ENCODE measurements at places on chromosomes 2 and 18.

- DNase-seq = no peak
Observed at GRCh38 chr18:9092665-9093064, 9.8 kb upstream of the NDUFV2 start.

GRCh38 chr2:156325688-156326525, 6.6 kb downstream of the NR4A2 start:
- DNase-seq = no peak

DNA sequence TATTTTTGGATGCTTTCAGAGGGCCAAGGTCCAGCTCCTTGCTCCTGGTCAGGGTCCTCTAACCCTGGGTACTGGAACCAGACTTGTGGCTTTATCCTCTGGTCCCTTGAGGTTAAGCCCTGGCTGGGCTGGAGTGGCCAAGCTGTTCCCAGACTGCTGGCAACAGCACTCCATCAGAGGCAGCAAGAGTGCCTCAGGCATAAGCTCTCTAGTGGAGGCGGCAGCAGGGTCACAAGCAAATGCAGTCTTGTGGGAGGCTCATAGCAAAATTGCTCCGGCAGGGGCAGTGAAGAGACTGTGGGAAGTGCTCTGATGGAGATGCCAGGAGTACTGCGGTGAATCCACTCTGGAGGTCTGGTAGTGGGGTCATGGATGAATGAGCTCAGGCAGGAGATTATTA, 128.9 kb upstream of the OTOS start:
- DNase-seq = no peak

GRCh38 chr2:134290358-134290757, 36.5 kb downstream of the MGAT5 start:
- no peak for DNase-seq

GRCh38 chr2:123086613-123087385, 938.3 kb upstream of the CNTNAP5 start:
- no peak for DNase-seq

- DNase-seq = no peak
Observed at GRCh38 chr2:203532957-203533658, 2.0 kb downstream of the RAPH1 start.

- no peak for DNase-seq
Observed at GRCh38 chr2:10915731-10916276, 4.1 kb downstream of the KCNF1 start.

DNA sequence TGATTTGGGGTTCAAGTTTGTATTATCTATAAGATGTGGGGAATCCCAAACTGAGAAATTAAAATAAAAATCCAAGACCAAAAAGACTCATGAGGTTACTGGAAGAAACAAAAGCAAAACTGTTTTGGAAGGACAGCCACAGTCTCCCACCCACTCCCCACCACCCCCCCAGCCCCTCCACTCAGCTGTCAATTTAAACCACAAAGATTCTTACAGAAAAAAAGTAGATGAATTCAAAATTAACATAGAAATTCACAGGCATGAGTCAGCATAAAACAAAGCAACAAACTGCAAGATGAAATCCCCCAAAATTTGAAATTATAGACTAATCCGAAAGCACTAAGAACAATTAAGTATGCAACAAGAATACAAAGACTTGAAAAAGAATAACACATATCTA, 12.1 kb downstream of the MAP4K3 start:
- DNase-seq = no peak

DNA sequence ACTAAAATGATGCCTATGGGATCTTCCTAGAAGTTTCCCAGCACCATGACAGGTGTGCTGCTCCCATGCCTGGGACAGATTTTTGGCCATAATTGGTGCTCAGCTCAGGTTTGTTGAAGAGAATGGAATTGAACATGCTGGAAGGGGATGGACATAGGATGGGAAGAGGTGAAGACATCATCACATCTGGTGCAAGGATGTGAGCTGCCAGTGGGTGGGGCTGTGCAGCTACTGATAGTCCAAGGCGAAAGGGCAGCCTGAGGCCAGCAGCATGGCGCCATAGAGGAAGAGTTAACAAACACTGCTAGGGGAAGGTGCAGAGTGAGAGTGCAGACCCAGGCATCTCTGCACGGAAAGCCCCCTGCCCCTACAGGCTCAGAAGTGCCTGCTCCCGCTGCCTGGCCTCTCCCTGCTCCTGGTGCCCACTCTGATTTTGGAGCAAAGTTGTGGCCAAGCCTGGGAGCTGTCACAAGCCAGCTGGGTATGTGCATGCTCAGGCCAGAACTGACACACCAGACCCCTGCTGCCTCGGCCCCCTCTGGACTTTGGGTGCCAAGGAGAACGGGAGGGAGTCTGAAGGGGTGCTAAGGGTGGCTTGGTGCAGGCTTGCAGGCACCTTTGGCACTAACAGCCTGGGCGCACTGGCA, 178.6 kb downstream of the ZBTB7C start:
- no peak for DNase-seq

DNA sequence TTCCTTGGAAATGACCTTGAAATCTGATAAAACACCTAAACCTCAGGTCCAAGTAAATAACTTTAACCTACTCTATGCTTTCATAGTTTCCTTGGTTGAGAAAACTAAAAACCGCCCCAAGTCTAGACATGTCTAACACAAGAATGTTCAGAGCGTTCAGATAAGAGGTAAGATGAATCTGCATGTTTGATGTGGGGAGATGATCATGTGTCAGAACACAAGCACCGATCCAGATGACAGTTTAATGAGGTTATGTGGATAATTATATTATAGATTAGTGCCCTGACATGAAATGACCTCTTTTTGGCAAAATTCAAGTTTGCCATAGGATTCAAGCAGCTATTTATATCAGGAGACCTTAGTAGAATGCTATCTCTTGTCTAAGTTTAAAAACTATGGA, 729.8 kb upstream of the SOX11 start:
- DNase-seq = no peak

Data from stimulated activated CD4-positive, alpha-beta T cell treated with anti-CD3 and anti-CD28 coated beads, Interleukin-2, amount 100 ng/mL, for 48 hours (primary cell).